Cardiac fibroblast (primary cell): ENCODE measurements at places on chromosomes 5 and 9.

- DNase-seq: no peak
These were observed 162.7 kb downstream of the C9orf50 start for GRCh38 chr9:129458155-129458661.

DNA sequence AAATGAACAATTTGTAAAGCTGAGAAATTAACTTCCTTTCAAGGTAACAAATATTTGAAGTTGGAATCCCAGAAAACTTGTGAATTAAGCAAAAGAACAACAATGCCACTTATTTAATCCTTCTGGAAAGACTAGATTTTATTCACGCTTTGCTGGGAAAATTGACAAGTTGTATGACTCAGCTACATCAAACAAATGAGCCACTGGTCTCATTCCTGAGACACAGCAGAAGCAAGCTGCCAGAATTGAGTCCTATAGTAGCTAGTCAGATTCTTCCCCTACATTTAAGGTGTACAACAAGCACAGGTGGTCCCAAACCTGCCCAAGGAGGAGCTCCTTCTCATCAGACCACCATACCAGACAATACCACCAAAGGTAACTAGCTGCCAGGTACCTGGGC is 280.7 kb downstream of the SPOCK1 start:
- peak; percentile 45 for DNase-seq

DNA sequence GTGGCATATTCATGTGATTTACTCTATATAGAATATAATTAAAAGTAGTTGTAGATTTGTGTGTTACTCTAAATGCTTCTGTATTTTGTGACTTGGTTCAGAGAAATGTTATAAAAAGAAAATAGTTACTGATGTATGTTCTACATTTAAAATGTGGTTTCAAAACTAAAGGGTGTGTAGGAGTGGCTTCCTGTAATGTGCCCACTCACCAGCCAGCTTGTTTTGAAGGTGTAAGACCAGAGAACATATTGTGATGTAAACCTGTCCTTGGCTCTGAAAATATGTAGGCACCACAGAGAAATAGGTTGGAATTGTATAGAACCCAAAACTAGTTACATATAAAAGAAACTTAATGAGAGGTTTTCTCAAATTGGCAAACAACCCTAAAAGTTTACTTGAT is 51.2 kb upstream of the ARRDC3 start:
- no peak for DNase-seq

- peak; percentile 50 for DNase-seq
These were observed 59.8 kb upstream of the SNX2 start for GRCh38 chr5:122715095-122715494.

DNA sequence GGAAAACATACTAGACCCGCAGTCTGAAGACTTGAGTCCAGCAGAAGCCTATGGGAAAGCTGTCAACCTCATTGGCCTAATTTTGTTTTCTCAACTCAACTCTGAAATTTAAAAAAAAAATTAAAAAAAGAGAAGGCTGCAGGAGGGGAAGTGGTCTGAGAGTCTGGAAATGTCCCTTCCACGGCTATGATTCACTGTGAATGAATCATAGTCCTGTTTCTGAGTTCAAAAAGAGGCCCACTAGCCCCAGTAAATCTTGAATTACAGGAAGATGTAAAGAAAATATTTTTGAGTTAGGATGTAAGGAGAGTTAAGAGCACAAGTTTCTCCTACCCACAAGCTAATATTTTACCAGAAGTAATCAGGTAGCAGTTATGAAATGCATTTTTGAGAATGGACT is 565.5 kb upstream of the DMAC1 start:
- peak; percentile 86 for DNase-seq

DNA sequence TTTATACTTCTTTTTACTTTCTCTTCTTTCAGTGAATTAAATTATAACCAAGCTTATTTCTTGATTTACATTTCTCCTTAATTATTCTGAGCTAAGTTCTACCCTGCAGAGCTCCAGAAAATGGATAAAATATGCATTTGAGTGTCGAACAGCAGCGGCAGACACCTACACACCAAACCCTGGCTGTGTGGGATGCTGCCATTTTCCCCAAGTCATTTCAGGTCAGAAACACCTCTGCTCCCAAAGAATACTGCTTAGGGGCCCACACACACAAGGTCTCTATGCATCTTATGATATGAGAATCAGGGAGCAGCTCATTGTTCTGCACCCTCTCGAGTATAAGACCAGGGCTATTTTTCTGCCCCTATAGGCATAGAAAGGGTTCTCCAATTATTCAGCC is 122.3 kb downstream of the CMYA5 start:
- no peak for DNase-seq

DNA sequence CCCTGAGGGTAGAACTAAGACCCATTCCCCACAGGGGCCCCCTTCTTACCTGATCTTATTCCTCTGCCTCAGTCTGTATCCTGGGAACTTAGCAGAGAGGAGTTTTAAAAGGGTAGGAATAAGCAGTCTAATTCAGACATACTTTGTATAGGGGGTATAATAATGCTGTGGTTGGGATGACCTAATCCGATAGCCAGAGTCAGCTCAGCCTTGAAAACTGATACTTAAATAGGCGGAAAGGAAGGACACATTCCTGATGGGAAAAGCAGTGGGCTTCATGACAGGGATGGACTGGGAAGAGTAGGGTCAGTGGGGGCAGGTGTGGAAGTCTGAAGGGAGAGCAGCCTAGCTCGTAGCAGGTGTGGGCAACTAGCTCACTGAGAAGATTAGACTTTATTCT is 52.2 kb upstream of the TESK1 start:
- no peak for DNase-seq

GRCh38 chr9:16996901-16997491 is 126.5 kb upstream of the BNC2 start:
- no peak for DNase-seq

DNA sequence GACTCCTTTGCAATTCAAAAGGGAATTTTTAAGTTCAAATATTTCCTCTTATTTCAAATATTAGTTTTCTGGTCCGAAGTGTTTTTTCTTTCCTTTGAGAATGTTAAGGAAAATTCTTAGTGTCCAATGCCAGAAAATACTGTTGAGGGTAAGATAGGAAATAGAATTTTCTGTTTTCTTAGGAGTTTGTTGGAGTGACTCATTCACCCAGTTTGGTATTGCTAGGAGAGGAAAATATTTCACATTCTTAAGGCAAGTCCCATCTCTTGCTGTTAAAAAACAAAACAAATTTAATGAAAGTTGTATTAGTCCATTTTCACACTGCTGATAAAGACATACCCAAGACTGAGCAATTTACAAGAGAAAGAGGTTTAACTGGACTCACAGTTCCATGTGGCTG is 349.2 kb upstream of the ADAMTSL1 start:
- peak; percentile 52 for DNase-seq

- no peak for DNase-seq
These were observed 1.2 kb upstream of the C5orf63 start for GRCh38 chr5:127074466-127074865.

DNA sequence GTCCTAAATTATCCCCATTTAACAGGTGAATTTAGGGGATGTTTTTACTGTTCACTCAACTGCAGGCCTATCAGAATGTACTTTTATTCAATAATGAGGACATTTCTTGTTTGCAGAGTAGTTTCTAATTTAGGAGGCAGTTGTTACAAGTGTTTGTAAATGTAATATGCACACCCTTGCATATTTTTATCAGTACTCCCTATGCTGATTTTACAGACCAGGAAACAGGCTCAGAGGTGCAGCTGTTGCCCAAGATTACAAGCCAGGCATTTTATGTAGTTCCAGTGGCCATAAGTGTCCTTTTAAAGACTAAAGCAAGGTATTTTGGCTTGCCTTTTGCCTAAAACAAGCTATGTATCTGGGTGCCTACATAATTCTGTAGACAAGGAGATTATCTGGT is 47.6 kb upstream of the BRINP1 start:
- DNase-seq: no peak

- DNase-seq: peak; percentile 75
These were observed 33.3 kb upstream of the ABCA1 start for GRCh38 chr9:104961238-104961637.

GRCh38 chr5:109315245-109315644 is 94.5 kb downstream of the PJA2 start:
- DNase-seq: peak; percentile 22

- no peak for DNase-seq
These were observed 38.6 kb upstream of the RNF38 start for GRCh38 chr9:36438536-36439236.

GRCh38 chr5:141869514-141869913 is 8.7 kb downstream of the PCDH1 start:
- no peak for DNase-seq

GRCh38 chr9:133048595-133048994 is 13.2 kb upstream of the CEL start:
- DNase-seq: peak; percentile 21

DNA sequence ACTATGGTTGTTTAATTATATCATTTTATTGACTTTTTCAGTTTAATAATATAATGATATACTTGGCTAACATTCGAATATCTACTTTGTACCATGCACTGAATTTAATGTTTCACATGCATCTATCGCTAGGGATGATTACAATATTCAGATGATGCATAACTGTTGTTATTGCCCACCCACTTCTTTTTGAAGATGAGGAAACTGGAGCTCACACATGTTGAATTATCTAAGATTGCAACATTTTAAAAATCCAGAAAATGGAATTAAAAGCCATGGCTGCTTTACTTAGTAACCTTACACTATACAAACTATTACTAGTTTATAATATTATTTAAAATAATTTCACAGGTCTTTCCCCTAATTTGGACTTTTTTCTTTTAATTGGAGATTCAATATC is 171.7 kb downstream of the TLR4 start:
- no peak for DNase-seq

DNA sequence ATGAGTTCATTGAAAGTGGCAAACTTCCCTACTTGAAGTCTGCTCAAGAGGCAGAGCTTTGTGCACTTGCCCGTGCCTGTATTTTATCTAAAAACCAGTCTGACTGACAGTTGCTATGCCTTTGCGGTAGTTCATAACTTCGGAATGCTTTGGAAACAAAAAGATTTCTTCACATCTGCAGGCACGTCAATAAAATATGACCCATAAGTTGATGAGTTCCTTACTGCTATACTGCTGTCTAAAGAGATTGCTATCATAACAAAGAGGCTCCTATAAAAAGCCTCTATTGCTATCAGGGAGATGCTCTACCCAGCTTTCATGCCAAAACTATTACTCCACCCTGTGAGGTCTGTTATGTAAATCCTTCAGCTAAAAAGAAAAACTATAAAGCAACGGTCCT is 25.4 kb upstream of the RNF20 start:
- peak; percentile 48 for DNase-seq

DNA sequence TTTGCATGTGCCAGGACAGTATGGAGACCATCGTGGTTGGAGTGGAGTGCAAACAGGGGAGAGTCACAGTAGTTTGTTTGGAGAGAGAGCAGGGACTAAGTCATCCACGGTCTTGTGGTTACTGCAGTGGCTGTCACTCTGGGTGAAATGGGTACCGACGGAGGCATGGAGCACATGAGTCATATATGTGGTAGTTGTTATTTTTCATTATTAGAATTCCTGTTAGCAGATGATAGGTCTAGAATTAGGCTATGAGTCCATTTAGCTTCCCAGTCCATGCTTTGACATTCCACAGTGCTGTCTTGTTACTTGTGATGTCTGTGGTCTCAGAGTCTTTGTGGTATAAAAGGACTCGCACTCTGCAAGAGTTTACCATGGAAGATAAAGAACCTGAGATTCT is 303.9 kb downstream of the DMRT2 start:
- DNase-seq: no peak

GRCh38 chr5:21140987-21141386 is 1153.0 kb upstream of the CDH18 start:
- DNase-seq: no peak
